ENCODE measurements at places on chromosomes 4 and X. TPM values are rescaled to one million over a fixed set of nuclear protein-coding genes. Genes with fewer than 3 reads are reported as not detected.
A peak's percentile ranks its signal among the peaks of the same experiment; 100 is the strongest.

- DNase-seq: peak; percentile 40
These were observed 32.3 kb downstream of the HDAC8 start for GRCh38 chrX:72540318-72540717.

GRCh38 chr4:163544407-163545038, 50.0 kb downstream of the TMA16 start:
- peak; percentile 85 for DNase-seq

DNA sequence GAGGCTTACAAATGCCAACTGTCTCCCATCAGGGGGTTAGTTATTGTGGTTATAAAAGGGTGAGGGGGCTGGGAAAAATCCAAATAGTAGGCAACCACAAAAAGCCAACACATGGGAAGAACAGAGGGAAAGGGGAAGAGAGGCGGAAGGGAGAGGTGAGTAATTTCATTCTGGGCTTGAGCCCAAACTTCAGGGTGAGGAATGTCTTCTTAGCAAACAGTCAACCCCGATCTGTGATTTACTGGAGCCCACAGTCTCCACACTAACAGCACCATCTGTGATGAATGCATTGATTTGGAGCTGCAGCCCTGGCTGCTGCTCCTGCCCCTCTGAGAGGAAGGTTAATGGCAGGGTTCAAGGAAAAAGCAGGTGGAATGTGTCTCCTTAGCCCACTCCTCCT, 162.2 kb upstream of the GPR101 start:
- DNase-seq: no peak

GRCh38 chr4:89952458-89952857, 57.8 kb downstream of the MMRN1 start:
- no peak for DNase-seq

The MAOA gene
- 6.1 TPM for total RNA-seq

All from A673 (cell line).